GM18507 (cell line): ENCODE measurements at places on chromosomes 11 and 22.
A peak's percentile ranks its signal among the peaks of the same experiment; 100 is the strongest.

DNA sequence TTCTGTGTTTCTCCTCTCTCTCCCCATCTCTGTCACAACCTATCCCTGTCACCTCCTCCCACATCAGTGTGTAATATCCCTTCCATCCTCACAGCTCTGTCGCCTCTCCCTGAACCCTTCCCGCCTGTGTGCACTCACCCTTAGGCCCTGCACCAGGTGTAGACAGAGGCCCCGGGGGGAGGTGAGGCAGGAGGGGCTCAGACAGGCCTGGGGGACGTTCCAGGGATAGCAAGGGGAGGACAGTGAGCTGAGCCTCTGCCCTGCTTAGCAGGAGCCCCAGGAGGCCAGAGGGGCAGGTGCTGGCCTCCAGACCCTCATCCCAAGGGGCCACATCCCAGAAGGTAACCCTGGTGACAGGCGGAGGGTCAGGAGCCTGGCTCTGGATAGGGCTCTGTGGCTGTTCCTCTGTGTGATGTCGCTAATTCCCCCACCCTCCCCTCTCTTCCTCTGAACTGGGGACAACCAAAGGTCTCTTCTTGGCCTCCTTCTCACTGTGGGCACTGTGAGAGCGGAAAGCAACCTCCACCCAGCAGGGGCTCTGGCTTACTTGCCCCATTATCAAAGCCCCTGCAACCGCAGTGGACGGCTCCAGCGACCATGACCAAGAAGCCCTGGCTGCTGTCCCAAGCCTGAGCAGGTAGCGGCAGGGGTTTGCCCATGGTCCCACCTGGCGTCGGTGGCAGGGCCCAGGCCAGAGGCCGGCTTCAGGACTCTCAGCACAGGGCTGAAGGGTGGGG is 35.7 kb downstream of the KCNJ4 start:
- no peak for DNase-seq

DNA sequence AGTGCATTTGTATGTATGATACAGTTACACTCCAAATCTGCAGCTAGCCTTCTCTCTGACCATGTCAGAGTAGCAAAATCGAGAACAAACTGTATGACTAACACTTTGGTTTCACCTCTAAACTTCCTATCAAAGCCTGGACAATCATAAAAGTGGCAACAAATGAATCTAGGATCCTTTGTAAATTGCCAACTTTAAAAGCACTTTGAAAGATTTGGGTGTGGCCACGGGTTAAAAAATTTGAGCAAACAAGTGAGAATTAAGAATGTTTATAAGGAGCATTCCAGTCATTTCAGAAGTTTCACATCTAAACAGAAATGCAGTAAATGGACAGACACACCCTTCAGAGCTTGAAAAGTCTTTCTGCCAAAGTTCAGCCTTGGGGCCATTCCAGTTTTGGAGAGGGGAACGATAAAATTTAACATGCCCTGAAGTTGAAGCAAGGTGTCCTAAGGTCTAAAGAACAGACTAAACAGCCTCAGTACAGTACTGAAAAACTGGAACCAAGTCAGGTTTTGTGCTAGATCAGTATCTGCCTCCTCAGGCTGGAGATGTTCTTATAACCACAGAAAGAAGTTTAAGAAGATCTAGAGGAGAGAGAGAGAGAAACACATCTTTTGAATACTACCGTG is 181.9 kb upstream of the BDNF start:
- DNase-seq, result no peak

DNA sequence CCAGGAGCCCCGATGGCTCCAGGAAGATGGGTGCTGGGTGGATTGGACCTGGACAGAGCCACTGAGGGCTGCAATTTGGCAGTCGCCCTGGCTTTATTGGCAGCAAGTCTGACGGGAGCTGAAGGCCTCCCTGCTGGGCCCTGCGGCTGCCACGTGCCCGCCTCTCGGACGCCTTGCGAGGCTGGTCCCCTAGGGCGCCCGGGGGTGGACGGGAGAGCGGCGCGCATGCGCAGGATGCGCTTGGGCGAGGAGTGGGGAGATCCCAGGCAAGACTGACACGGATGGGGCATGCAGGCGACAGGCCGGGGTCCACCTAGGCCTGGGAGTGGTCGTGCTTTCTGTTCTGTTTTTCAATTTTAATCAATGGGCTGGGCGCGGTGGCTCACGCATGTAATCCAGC is 150.0 kb downstream of the ADAMTS15 start:
- DNase-seq, result no peak

- no peak for DNase-seq
Observed at GRCh38 chr22:26889802-26890201, 232.4 kb downstream of the MIAT start.

DNA sequence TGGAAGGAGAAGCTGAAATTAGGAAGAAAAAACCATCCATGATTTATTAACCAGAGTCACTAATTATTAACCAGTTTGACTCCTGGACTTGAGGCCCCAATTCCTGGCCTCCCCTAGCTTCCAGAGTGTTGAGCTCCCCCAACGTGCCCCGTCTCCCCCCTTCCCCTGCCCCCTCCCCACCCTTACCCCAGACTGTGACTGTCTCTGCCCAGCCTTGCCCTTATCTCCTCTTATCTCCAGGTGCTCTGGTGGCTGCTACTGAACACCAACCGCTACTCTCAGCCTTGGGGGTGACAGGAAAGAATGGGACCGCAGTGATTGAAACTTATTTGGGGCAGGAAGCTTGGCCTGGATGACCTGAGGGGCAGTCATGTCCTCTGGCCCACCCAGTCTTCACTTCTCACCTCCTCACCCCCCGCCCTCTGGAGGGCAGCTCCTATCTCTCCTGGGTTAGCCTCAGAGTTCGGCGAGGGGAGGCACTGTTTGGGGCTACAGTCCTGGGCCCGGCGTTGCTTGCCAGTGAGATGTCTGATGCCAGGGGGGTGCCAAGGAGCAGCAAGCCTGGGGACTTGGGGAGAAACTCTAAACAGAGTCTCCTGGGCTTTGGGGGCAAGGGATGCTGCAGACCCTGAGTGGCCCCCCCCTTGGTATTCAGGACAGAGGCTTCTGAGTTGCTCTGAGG is 15.5 kb downstream of the NECTIN1 start:
- no peak for DNase-seq

DNA sequence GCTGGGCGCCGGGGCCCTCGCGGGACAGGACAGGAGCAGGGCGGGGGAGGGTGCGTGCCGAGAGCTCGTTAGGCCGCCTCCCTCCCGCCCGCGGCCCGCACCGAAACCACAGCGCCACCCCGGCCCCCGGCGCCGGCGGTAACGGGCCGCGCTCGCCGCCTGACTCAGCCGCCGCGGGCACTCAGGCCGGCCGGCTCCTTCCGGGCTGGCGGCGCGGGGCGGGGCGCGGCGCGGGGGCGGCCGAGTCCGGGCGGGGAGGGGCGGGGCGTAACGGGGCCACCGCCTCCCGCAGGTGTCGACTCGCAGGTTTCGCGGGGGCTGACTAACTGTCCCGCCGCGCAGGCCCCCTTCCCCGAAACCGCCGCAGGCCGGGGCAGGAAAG is at the start of gene AP5B1:
AP5B1 (minus strand) TSS at position 207 of the 382 bp plus-strand sequence. CDS start 385 bp downstream, outside the sequence.
- peak; percentile 77 for DNase-seq

- DNase-seq, result no peak
Observed at GRCh38 chr11:61914471-61915171, 2.7 kb downstream of the RAB3IL1 start.

DNA sequence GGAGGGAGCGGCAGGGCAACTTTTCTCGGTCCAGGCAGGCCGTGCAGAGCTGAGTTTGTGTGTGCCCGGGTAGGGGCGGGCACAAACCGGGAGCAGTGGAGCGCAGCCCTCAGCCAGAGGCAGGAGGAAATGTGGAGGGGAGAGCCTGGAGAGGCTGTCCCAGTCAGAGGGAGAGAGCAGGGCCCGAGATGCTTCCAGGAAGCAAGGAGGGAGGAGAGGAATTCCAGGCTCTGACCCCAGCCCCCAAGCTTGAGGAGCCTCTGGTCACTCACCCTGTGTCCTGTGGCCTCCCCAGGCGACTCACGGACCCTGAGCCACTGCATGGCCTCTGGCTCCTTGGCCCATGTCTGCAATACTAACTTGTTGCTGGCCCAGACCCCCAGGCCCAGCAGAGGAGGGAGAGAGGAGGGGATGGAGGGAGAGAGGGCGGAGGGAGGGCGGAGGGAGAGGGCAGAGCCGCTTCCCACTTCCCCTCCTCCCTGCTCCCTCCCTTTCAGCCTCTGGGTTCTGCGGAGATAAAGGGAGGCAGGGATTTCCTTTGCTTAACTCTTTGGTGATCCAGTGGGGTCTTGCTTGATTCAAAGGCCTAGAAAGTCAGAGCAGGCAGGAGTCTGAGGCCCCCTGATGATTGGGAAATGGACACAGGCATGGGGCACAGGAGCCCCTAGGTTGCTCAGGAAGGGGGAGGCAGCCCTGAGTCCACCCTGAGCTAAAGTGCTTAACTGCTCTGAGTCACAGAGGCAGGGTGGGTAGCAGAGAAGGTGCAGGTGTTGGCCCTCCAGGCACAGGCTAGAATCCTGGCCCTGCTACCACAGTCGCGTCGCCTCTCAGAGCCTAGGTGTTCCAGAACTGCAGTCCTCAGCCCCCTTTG is at the start of gene C1QTNF6:
C1QTNF6 (minus strand) TSS at position 357 of the 871 bp plus-strand sequence; CDS start at position 323, 34 bp downstream.
- no peak for DNase-seq

DNA sequence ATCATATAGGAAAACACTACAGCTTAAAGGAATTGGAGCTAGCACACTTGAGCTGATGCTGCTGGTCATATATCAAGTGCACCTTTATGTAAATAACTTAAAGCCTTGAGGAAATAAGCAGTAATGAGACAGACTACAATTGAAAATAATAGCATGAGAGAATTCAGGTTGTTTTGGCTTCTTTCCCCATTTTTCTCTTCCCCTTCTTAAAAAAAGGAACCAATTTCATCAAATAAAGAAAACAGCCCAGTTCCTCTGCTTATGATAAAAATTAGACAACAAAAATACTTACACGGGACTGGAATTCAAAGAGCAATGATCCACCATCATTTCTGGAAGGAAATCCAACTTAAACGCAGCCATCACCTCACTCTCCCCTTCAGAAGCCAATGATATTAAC is 50.2 kb upstream of the RAPSN start:
- no peak for DNase-seq

DNA sequence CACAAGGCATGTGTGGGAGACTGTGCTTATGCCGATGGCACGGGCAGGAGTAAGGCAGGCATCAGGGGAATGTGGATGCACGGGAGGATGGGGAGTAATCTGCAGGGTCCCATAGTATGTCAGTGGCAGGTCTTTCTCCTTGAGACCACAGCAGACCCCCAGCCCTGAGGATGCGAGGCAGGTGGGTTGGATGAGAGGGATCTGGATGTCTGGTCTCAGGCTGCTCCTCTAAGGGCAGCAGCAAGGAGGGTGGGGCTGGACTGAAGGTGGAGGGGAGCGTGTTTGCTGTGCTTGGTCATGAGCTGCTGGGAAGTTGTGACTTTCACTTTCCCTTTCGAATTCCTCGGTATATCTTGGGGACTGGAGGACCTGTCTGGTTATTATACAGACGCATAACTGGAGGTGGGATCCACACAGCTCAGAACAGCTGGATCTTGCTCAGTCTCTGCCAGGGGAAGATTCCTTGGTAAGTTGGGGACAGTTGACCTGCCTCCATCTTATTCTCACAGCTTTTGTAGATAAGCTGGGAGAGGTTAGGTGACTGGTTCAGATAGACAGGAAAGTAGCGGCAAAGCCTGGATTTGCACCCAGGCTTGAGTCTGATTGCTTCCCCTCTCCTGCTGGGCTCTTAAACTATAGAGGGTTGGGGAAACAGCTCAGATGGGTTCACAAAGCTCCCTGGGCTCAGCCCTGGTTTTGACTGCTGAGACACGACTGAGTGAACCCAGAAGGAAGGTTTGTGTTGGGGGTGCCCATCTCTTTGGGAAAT is at the start of gene APOL1:
APOL1 (plus strand) TSS at position 380 of the 769 bp plus-strand sequence. CDS start 1,823 bp downstream, outside the sequence.
- DNase-seq, result peak; percentile 35

GRCh38 chr11:78748918-78749690 is 174.4 kb upstream of the NARS2 start:
- no peak for DNase-seq

- no peak for DNase-seq
Observed at GRCh38 chr11:13861411-13861810, 101.1 kb upstream of the SPON1 start.

DNA sequence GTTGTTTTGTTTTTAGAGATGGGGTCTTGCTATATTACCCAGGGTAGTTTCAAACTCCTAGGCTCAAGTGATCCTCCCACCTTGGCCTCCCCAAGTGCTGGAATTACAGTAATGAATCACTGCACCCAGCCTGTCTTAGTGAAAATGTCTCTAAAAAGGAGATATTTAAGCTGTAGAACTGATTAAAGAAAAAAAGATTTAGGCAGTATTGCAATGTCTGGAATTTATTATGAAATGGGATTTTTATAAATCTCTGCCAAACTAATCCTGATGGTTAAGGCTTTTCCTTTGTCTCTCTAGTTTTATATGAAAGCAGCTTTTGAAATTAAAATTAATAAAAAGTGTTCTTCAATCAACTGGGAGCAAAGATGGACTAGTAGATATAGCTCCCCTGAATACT is 2.1 kb downstream of the PLAAT3 start:
- no peak for DNase-seq

DNA sequence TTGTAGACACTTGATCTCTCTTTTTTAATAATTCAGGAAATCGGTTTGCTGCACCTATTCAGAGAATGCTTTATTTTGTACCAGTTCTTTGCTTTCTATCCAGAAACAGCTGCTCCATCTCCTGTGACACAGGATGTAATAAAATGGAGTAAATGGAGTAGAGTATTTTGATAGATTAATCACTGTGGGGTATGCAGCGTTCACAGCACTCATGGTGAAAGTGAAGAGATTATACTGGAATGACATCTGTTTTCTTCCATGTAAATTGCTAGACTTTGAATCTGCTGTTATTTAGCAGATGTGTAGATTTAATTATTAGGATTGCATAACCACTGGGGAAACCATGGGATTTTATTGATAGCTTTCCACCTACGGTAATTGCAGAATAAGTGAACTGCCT is 227.3 kb upstream of the ARHGAP42 start:
- DNase-seq, result no peak

DNA sequence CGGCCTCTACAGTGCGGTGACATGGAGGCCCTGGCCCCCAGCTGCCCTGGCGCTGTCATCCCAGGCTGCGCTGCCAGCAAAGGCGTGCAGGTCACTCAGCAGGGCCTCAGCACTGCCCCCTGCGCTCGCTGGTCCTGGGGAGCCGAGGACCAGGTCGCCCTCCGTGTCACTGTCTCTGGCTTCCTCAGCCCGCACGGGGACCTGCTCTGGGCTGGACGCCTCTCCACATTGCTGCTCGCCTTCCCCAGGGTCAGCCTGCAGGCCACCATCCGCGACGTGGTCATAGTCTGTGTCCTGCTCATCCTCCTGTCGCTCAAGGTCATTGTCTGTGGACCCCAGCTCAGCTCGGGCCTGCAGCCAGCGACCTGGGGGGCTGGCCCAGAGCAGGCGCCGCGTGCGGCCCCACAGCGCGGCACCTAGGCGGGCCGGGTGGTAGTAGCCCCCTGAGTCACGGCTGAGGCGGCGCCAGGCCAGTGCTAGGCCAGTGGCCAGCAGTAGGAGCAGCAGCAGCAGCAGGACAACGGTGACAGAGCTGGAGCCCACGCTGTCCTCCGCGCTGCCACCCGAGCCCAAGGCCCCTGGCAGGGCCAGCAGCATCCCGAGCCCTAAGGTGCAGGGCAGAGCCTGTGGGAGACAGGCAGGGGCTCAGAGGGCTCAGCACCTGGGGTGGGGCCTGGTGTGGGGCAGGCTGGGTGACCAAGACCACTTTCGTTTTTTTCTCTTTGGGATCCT is 1.6 kb downstream of the PTPRCAP start:
- DNase-seq, result no peak

GRCh38 chr11:62399172-62399877 is 19.5 kb upstream of the SCGB1A1 start:
- DNase-seq, result no peak

- no peak for DNase-seq
Observed at GRCh38 chr11:126591966-126592489, 236.5 kb downstream of the ST3GAL4 start.
